Myocyte (in vitro differentiated cells): ENCODE measurements at places on chromosomes 2 and 18. TPM values are rescaled to one million over a fixed set of nuclear protein-coding genes. Genes with fewer than 3 reads are reported as not detected.

The PCARE gene
- total RNA-seq = 0.31 and 0.32 TPM in 2 replicates

The SCG2 gene
- total RNA-seq = 81.7 and 112 TPM in 2 replicates

The CFC1 gene
- total RNA-seq = not detected in 2 replicates

The CNOT9 gene
- 38.7 and 60.4 TPM in 2 replicates for total RNA-seq

The NTSR2 gene
- not detected in 2 replicates for total RNA-seq

The FANCL gene
- 5.0 and 5.5 TPM in 2 replicates for total RNA-seq

The ZNF804A gene
- total RNA-seq = 0.05 TPM in 1 of 2 replicates, not detected in the other

The ICA1L gene
- 3.9 and 4.7 TPM in 2 replicates for total RNA-seq

The ZNF396 gene
- 0.27 and 1.5 TPM in 2 replicates for total RNA-seq

The DES gene
- 10,265 and 13,585 TPM in 2 replicates for total RNA-seq

The OTOF gene
- total RNA-seq = 33.8 and 42.5 TPM in 2 replicates

The RAB12 gene
- 97.9 and 98.4 TPM in 2 replicates for total RNA-seq

The CYP27A1 gene
- total RNA-seq = 16.5 and 18.0 TPM in 2 replicates

The RGPD8 gene
- total RNA-seq = 6.7 and 8.1 TPM in 2 replicates

The SLC9A4 gene
- total RNA-seq = 0.24 and 0.42 TPM in 2 replicates

- no peak for DNase-seq
Measured at GRCh38 chr2:134539981-134540380, 178.8 kb downstream of the TMEM163 start.

- DNase-seq = no peak
Measured at GRCh38 chr2:147469471-147469870, 375.4 kb upstream of the ACVR2A start.

DNA sequence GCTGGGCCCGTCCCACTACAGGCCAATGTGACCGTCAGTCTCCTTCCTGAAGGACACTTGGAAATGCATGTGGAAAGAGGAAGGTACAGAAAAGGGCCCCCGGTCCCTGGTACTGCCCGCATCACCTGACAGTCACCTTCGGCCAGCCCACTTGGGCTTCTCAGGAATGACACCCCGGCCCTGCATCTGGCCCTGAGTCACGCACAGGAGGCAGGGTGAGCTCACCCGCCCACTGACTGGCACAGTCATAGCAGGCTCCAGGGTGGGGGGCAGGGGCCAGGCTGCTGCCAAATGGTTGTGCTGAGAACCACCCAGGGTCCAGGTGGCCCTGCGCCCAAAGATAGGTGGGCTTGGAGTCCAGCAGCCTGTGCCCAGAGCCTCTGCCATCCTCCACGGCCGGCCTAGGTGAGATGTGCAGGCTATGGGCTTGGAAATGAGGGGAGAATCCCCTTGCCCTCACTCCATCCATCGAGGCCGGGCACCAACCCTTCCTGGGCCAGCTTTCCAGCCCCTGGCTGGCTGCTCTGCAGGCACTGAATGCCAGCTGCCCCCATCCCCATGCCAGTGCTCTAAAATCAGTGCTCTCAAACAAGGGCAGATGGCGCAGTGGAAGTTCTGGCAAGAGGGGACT is 14.1 kb downstream of the EMX1 start:
- peak; percentile 13 for DNase-seq

GRCh38 chr2:155727187-155727895 is 605.2 kb downstream of the NR4A2 start:
- peak; percentile 1 for DNase-seq

GRCh38 chr18:46037512-46038305 is 34.4 kb downstream of the PSTPIP2 start:
- no peak for DNase-seq

DNA sequence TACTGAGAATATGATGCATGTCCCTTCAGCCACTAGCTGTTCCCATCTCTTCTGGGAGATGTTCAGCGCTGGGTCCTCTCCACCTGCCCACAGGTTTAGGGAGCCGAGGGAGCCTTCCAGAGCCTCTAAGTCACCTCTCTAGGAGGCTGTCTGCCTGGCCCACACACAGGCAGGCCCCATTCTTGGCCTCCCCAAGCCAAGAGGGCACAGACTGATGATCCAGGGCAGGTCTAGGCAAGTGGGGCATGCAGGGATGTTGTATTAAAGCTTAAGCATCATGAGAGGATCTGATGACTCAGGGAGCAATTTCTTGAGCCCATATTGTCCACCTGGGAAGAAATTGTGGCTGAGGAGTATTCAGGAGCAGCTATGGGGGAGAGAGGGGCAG is 19.9 kb downstream of the TMSB10 start:
- no peak for DNase-seq

GRCh38 chr2:102094917-102095316 is 47.6 kb upstream of the IL1R1 start:
- peak; percentile 64 for DNase-seq

GRCh38 chr2:39356922-39357639 is 80.0 kb downstream of the MAP4K3 start:
- DNase-seq = peak; percentile 50

DNA sequence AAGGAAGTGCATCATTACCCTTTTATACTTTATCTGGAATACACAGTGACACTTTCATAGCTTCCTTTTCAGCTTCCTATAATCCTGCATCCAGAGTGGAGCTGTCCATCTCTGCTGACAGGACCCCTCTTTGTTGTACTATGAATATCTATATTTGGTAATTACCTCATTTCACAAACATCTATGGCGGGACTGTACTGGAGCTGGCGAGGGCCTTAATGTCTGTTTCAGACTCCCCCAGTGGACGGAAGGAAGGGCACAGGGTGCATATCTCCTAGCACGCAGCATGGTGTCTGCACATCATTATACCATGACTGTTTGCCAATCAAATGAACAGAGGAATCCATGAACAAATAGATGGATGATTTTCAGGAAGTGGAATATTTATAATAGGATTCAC is 142.3 kb downstream of the SOX11 start:
- DNase-seq = no peak

GRCh38 chr2:66432801-66433694 is 1.9 kb upstream of the MEIS1 start:
- DNase-seq = peak; percentile 97

GRCh38 chr2:210007895-210008294 is 5.5 kb downstream of the RPE start:
- DNase-seq = no peak

DNA sequence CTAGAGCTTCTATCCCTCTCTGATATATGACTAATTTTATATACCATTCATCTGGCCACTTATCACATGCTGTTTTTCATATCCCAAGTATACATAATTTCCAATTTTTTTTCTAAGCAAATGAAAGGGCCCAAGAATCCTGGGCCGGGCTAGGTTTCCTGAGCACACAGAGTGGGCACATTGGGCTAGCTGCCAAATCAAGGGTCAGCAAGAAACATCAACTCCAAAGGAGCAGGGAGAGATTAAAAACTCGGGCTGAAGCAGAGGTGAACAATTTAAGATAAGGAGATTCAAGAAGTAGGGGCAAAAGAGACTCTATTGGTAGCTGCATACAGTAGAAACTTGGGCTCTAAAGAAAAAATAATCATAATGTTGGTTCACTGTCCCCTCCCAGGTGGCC is 39.0 kb downstream of the OLA1 start:
- DNase-seq = no peak

DNA sequence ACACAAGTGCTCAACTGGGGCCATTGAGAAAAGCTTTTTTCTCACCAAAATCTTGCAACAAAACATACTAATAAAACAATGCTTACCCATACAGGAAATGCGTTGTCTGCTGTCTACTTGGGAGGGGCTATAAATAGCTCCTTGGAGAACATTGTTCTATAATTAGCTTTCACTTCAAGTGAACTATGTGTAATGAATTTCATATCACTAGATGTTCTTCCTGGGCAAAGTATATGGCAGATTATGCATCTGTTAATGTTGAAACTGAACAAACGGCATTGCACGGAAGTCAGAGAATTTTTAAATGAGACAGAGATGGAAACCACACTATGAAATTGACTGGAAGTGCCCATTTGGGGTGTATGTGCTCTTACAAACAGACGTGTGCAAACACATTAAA is 6.4 kb upstream of the NPAS2 start:
- peak; percentile 51 for DNase-seq

DNA sequence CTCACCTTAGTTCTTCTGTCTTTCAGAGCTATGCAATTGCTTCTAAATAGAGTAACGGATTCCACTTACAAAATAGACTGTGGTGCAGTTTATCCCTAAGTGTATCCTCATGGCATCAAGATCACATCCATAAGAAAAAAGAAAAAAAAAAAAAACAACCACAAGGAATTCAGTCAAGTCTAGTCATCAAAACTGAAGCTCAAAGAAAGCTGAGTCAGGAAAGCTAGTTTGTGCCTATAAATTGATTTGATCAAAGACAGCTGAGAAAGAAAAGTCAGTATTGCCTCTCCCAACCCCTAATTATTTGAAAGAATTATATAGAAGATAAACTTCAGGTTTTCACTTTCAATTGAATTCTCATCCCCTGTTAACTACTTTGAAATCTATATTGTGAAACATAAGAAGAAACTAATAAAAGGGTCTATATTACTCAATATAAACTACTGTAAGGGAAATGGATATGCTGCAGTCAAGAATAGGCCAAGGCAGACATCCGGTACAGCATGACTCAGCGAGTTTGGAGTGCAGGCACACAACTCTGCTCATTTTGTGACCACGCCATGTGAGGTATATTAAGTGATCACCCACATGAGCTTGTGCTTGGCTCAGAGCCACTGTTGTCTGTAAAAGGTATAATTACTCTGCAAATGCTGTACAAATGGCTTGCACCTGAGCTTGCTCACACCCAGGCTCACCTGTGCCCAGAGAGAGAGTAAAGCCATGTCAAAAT is 568.1 kb upstream of the CRIM1 start:
- no peak for DNase-seq

DNA sequence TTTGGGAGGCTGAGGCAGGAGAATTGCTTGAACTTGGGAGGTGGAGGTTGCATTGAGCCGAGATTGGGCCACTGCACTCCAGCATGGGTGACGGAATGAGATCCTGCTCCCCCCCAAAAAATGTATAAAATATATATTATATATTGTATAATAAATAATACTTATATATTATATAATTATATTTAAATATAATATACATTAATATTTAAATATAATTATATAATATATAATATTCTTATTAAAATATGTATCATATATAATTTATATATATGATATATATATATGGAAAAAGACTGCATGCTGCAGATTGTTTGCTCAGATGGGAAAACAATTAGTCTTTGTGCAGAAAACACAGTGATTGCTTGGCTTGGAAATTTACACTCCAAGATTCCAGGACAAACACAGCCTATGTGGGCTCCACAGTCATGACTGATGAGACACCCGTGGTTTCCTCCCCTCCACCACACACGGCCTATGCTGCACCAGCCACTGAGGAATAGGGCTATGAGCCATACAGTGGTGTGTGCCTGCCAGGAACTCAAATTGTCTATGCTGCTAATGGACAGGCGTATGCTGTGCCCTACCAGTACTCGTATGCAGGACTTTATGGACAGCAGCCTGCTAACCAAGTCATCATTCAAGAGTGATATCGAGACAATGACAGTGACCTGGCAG is 30.0 kb downstream of the PMAIP1 start:
- DNase-seq = peak; percentile 68

- no peak for DNase-seq
Measured at GRCh38 chr18:7370802-7371201, 139.9 kb downstream of the LRRC30 start.

DNA sequence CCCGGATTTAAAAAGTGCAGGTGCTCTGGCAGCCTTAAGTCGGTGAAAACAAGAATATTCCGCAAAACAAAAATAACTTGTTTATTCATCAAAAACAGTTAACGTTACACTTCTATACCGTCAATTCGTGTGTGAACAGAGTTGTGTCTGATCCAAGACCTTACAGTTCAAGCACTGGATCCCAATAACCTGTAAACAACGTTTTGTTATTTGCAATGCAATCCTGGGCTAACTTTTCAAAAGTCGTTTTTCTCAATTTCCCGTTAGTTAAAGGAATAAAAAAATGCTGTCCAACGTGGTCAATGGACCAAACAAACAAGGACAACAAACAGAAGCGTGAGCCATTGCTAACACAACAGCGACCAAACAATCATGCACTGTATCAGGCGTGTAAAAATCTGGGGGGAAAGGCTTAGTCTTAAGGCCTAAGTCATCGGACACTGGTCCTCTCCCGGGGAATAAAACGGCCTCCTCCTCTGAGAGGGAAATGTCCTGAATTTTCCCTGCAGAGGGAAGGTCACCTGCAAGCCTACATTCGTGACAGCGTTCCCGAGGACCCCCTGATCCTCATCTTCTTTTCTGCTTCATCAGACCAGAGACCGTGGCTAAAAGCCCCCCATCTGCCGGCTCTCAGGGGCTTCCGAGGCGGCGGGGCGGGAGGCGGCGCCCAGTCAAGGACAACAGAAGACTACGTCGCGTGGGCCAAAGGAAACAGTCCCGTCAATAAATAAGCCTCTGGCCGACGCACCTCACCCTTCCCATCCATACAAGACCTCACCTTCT is 490 bp downstream of the NDUFS1 start:
- peak; percentile 35 for DNase-seq

GRCh38 chr2:34373586-34374233 is 774.6 kb upstream of the FAM98A start:
- no peak for DNase-seq

- DNase-seq = no peak
Measured at GRCh38 chr2:183951630-183952029, 646.7 kb upstream of the ZNF804A start.

DNA sequence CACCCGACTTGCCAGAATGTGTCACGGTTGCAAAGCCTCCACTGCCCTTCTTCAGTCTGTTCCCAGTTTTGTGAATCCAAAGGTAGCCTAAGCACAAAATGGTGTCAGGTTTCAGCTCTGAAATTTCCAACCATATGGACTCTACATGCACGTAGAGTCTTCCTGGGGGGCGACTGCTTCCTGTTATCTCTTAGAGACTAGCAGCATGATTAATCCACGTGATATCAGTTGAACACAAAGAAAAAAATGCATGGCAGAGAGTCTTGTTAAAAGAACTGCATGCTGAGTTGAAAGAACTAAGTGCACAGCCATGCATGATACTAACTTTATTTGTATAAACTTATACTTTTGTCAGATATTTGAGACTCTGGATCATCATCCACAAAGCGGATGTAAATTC is 404.4 kb downstream of the SOCS6 start:
- DNase-seq = no peak

DNA sequence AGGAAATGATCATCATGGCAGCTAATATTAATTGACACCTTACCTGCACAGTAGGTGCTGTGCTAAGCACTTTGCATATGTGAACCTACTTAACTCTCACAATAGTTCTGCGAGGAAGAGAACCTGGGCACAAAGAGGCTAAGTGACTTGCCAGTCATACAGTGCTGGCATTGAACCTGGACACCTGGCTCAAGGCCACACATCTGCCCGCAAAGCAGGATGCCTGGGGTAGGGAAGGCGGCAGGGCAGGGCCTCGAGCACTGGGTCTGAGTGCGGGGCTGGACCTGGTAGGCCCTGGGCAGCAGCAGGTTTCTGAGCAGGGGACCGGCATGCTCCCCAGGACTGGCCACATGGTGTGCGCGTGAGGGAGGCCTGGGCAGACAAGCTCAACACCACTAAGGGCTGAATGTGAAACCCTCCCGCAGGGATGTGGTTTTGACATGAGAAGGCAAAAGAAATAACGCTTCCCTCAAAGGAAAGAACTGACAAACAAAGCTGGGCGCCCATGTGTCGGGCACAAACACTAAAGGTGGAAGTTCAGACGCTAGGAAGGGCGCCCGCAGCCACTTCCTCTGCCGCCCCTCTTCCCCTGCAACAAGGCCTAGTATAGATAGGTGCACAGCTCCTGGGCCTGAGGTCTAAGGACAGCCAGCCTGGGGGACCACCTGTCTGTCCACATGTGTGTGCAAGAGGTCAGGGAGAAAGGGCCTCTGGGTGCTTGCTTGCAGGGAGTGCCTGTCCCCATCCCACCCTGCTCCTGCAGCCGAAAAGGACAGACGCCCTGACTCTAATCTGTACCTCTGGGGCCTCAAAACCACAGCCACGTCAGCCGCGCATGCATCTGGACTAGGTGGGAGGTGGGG is 92.5 kb downstream of the ZFP36L2 start:
- no peak for DNase-seq

- no peak for DNase-seq
Measured at GRCh38 chr2:97695744-97696143, 17.6 kb upstream of the ZAP70 start.
